ENCODE measurements at places on chromosomes 5 and 9.

DNA sequence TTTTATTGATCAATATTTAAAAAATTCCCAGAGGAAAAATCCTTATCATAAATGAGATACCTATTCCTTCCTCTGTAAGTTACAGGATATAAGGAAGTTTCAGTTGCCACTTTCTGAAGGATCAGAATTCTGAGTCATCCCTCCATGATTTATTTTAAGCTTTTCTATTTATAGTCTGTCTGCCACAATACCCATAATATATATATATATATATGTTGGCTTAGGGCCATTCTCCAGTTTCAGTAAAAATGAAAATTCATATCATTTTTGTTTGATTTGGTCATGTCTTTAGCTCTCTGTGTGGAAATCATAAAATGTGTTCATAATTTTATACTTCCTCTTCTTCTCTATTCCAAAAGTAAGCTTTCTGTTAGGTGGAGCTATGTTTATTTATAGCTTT is 215.8 kb upstream of the CYLC2 start:
- DNase-seq, result no peak

DNA sequence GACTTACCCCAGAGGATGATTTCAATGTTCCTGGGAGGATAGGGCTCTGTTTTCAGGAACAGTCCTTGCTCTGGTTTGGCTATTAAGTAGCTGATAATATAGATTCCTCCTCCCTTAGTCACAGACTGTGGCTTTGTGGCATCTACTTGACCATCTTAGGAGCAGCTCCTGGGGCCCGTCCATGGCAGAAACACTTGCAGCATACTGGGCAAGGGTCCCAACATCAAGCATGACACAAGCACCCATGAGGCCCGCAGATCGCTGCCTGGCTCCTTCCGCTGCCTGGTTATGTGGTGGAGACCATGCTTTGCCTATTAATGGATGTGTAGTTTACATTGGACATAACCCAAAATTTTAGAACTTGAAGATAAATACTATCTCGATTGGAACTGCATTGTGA is 170.1 kb downstream of the ICE1 start:
- no peak for DNase-seq

DNA sequence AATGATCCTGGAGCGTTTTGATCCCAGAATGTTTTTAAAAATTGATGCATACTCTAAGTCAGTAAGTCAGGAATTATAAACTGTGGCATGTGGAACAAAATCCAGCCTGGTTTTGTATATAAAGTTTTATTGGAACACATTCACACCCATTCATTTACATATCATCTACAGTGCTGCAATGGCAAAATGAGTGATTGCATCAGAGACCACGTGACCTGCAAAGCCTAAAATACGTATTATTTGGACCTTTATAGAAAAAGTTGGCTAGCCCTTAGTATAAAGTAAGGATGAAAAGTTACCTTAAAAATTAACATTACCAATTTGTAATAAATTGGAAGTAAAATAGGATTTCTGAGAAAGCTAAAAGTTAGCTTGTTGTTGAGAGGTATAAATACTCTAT is 95.0 kb downstream of the PCSK5 start:
- DNase-seq, result no peak

- DNase-seq, result no peak
Measured at GRCh38 chr5:178068293-178068692, 45.0 kb upstream of the N4BP3 start.

GRCh38 chr9:108041551-108041950 is 552.0 kb upstream of the KLF4 start:
- DNase-seq, result no peak

DNA sequence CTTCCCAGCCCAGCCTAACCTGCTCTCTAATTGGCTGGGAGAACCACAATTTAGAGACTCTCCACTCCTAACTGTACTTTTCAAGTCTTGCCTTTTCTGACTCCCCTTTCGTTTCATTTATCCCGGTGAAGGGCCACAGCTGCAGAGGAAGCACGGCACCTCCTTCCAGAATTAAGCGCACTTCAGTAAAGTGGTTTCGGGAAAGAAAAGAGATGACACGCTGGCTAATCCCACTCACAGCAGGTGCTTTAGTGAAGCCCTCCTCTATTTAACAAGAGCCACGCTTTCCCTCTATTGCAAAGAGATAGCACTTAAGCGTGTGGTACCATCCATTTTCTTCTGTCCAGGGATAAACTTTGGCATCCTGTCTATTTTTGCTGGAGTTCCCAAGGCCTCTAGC is 4.8 kb downstream of the DNAH5 start:
- peak; percentile 91 for DNase-seq

DNA sequence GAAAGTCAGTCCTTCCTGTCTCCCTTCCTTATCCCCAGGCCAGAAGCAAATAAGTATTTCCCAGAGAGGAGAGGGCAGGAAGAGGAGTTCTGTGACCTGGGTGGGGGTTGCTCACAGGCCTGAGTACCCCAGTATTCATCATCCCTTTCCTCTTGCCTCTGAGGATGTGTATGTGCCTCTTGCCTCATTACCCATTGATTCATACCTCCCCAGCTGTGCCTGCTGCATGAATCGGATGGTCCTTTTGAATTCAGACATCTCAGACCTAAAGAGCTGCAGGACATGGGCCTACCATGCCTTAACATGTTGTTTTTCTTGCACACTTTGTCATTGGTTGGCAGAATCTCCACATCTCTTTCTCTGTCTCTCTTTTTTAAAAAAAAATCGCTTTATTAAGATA is 112.8 kb upstream of the SHB start:
- DNase-seq, result no peak

DNA sequence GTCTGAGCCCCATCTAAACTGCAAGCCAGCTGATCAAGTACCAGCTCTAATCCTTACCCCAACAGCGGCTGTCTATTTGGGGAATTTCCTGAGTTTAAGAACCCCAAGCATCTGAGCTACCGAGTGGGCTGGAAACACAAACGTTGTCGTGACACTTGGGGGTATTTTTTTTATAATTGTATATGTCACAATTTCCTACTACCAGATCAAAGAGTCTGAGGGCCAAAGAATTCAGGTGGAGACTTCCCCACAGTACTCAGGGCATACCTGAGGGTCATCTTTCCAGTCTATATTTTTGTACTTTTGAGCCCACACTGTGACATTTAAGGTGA is 42.8 kb downstream of the PTTG1 start:
- no peak for DNase-seq

DNA sequence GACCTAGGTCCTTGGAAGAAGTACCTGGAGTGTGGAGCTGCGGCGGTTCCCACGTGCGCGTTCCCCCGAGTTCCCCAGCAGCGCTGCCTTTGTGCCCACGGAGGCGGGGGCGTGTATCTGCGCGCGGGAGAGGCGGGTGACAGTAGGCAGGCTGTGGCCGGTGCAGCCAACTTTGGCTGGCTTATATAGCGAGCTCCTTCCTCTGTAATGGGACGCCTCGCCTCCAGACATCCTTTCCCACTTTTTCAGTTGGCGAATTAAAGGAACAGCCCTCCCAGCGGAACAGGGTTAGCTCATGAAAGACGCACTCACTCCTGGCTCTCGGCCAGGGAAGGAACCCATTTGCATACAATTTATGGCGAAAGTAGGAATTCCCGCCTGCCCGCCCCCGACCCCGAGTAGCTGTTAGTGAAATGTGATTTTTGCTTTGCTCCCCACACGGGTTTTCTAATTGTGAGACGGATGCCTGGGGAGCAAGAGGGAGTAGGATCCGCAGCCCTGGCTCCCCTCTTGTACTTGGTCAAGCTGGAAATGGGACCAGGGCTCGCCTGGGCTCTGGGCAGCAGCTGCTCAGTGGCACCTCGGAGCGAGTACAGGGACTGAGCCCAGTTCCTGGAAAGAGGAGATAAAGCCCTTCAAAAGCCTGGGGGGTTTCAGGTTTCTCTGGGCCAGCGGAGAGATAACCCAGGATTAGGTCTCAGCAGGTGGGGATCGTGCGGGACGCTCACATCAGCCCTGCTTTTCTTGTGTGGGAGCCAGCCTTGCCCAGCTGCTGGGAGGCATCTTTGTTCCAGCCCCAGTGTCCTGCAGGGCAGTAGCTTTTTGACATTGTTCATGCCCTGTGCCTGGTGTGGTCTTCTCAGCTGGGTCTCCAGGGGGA is at the start of gene TNC:
Gene TNC, minus strand, starts transcription at position 159 of the 880 bp plus-strand sequence. CDS start 27,139 bp downstream, outside the sequence.
- no peak for DNase-seq

- DNase-seq, result no peak
Measured at GRCh38 chr5:15757619-15758018, 257.6 kb downstream of the FBXL7 start.

GRCh38 chr5:146482775-146483174 is 33.2 kb downstream of the GPR151 start:
- no peak for DNase-seq

GRCh38 chr9:32339424-32339823 is 45.0 kb upstream of the ACO1 start:
- DNase-seq, result no peak

- no peak for DNase-seq
Measured at GRCh38 chr9:3648722-3649246, 123.0 kb upstream of the RFX3 start.

- DNase-seq, result no peak
Measured at GRCh38 chr9:133961226-133962165, 30.6 kb downstream of the VAV2 start.

- no peak for DNase-seq
Measured at GRCh38 chr5:171309276-171310211, 496 bp downstream of the TLX3 start.

- DNase-seq, result no peak
Measured at GRCh38 chr9:133803028-133803585, 65.0 kb upstream of the SARDH start.

DNA sequence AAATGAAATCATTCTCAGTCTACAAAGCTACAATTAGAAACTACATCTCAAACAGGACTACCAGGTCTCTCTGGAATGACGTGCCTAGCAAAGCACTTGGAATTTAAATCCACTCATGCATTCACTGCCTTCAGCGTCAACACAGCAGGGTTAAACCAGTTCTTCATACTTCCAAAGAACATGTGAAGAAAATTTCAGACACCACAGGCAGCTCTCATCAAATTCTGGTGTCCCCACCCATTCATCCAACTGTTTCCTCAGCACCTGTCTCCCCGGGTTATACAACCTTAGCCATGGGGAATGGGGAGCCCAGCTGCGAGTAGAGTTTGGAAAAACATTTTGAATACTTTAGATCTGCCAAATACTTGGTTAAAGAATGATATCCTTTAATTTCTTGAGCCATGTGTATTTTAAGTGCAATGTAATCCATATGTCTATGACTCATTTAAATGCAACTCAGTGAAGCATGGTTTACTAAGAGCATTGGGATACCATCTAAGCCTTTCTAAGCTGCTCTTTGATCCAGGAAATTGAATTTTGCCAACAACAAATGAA is 17.5 kb downstream of the ADAM19 start:
- DNase-seq, result no peak

- no peak for DNase-seq
Measured at GRCh38 chr5:174829511-174829864, 105.1 kb downstream of the MSX2 start.

GRCh38 chr9:138070815-138071214 is 193.2 kb downstream of the CACNA1B start:
- no peak for DNase-seq
